ENCODE measurements at places on chromosomes 12 and 14.
A peak's percentile ranks its signal among the peaks of the same experiment; 100 is the strongest.

- DNase-seq = peak; percentile 62
These were observed 38.7 kb downstream of the SH2B3 start for GRCh38 chr12:111444314-111444924.

DNA sequence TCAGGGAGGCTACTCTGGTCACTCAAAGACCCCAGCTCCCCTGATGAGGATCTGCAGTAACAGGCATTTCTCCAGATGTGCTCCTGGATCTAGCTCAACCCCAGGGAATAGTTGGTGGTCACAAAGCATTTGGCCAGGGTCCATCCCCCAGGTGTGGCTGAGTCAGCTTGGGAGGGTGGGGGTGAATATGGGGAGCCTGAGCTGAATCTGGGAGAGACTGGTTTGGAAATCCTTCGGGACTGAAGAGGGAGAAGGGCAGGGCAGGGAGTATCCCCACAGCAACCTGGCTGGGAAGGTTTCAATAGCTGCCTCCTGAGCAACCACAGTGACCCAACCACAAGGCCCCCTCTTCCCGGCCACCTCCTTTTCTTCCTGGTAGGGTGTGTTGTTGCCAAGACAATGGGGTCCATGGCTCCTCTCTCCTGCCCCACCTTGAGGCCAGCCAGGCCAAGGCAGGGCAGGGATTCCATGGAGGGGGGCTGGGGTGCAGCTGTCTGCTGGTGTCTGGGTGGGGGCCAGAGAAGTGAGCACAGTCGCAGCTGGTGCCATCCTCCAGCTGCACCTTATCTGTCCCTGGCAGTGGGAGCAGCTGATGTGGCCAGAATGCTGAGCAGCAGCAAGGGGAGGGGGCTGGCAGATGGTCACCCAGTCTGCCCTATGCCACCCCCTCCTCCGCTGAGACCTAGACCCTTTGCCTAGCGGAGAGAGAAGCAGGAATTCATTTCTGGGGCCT, 5.5 kb downstream of the ASIC1 start:
- no peak for DNase-seq

- DNase-seq = peak; percentile 84
These were observed at the start of gene CDH24 for GRCh38 chr14:23056956-23057756. CDH24 (minus strand) TSS chr14:23057520; CDS start chr14:23055733, 1,787 bp downstream.

DNA sequence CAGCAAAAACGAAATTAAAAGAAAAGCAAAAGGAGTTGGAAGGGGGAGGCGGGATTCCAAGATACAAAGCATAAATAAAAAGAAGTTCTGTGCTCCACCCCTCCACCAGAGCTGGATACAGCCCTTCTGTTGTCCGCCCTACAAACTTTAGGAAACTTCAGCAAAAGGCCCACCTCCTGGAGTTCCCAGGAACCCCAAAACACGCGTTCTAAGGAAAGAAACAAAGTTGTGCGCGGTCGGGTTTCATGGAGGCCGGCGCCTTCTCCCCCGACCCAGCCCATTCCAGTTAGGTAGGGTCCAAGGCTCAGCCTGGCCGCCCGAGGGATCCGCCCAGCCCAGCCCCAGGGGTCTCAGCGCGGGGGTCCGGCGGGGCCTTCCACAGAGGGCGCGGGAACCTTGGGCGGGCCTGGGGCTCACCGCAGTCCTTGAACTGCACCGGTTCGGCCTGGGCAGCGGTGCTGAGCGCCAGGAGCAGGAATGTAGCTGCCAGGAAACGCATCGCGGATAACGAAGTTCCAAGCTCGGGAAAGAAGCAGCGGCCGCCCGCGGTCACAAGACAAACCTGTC, at the start of gene NPC2:
Gene NPC2, minus strand, starts transcription at position 530 of the 567 bp plus-strand sequence. Its CDS starts 31 bp downstream, at position 499.
- no peak for DNase-seq

DNA sequence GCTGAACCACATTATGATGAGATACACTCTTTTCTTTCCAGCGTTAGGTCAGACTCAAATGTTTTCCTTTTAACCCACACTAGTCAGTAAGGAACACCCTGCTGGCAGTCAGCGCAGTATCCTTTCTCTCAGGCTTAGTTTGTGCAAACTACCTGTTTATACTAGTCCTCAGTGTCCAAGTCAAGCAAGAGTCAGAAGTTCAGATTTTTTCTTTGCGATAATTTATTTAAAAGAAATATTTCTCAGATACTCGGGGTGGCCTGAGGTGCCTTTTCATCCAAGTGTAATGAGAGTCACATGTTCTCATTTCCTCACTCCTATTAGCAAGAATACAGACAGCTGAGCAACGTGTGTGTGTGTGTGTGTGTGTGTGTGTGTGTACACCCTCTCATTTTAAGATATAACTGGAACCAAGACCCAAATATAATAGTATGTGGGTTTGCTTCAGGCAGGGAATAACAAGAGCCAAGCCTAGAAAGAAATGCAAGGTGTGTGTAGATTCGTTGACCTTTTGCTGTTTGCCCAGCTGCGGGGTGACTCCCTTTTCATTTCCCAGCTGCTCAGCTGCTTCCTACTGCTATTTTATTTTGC, 182.7 kb downstream of the KICS2 start:
- no peak for DNase-seq

- no peak for DNase-seq
These were observed 48.1 kb downstream of the KLRG1 start for GRCh38 chr12:9037431-9037830.

DNA sequence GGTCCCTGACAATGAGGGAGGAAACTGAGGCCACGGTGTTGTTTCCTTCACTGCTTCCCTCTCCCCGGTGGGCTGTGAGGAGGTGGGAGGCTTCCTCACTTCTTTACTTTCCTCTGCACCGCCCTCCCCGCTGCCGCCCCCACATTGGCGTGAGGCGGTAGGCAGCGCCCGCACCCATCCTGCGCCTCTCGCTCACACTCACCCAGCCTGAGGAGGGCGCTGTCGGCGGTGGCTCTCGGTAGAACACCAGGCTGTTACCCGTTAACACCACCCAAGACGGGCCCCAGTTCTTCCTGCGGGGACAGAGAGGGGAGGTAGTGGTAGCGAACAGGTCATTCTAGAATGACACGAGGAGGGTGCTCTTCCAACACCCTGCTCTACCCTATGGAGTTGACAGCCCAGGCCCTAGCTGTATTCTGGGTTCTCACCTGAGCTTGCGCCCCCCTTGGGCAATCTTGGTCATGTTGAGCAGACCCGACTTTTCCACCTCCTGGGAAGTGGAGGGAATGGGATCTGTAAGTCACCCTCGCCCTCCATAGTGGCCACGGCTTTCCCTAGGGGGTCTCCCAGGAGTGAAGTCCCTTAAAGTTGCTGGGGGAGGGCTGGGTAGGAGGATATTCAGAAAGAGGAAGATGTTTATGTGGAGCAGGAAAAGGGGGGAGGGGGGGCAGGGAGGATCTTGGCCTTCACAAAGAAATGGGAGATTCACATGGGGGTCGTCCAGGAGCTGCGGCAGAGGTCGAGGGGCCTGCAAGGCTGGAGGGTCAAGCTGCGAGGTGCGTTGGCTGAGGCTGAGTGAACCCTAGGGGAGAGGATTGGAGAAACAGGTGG, 3.3 kb downstream of the ARHGAP9 start:
- DNase-seq = peak; percentile 62
